ENCODE measurements at places on chromosomes 6 and 20.

GRCh38 chr6:168560126-168560525, 119.1 kb downstream of the SMOC2 start:
- DNase-seq, result no peak

GRCh38 chr20:25321262-25321831, 69.3 kb downstream of the ABHD12 start:
- peak; percentile 39 for DNase-seq

DNA sequence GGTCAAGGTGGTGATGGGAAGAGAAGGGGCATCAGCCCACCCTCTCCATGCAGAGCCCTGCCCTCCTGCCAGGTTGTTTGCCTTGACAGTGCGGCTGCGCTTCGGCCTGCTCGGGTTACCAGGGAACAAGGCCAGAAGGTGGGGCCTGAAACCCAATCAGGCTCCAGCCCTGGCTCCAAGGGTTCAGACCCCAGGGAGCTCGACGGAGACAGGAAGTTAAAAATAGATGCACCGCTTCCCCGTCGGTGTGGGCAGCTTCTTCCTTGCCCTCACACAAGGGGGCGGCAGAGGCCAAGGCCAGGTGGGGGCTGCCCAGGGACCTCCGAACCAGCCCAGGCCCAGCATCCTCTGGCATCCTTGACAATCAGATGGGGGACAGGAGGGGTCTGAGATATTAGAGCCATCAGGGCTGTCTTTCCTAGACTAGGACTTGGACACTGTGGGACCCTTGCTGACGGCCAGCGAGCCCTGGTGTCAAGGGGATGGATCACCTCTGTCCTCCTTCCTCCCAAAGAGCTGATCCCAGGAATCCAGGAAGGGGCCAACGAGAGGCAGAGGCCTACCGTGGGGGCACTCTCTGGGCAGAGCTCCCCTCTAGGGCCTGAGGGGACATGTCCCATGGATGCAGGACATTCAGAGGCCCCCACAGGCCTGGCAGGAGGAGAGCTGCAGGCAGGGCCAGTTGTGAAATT, 65.2 kb downstream of the RIPOR3 start:
- DNase-seq, result no peak

- no peak for DNase-seq
Measured at GRCh38 chr6:3707024-3707423, 44.5 kb downstream of the PXDC1 start.

DNA sequence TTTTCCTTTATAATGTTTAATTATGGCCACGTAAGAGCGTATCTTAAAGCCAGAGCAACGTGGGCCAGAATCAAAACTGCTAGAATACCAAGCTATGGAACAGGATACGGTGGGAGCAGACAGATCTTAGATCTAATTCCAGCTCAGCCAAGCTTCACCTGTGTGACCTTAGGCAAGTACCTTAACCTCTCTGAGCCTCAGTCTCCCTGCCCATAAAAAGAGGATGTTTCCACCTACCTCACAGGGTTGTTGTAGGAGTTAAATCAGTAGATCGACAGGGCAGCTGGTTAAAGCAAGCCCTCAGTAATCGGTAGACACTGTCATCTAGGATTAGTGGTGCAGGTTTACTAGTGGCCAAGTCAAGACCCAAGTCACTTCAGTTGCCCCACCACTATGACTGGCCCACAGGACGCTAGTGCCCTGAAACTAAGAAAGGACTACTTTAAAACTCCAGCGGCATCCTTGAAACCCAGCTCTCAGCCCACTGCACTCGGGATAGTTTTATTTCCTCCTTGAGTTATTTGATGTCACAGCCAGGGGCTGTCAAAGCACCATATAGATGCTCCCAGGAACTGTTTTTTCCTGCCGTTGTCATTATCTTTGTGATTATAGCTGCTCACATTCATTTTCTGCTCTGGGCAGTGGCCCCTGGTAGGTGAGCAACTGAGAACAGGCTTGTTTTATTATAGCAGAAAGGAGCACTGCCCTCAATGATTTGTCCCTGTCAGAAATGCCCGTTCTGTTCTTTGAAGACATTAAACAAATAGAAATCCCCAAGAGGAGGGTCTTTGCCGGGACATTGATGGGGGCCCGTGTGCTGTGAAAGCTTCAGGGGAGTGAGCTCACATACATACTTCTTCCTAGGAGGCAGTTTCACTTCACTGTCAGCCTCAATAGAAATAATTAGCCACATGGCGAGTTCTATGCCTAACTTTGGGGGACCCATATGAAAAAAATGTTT, 63.1 kb downstream of the ISM1 start:
- DNase-seq, result no peak

DNA sequence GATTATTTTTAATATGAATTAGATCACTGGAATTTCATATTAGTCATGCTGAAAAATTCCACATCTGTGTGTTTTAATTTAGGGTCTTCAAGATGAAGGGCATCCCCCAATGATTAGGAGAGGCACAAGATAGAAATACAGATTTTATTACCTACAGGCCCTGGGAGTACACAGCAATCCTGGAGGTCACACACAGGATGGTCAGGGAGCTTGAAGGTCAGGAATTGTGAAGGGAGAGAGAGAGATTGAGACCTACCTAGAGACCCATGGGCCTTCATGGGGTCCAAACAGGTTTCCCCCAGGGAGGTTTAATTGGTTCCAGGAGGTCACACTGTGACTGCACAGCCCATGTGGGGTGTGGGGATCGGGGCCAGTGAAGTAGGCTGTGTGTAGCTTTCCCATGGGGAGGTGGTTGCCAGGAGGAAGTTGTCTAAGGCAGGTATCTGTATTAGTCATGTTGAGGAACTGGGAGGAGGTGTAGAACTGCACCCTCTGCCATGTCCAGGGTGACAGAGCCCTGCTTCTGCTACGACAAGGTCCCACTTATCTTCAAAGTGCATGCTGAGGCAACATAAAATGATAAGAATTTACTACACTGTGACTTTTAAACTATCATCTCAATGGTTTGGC, 18.3 kb downstream of the SNX9 start:
- DNase-seq, result no peak

DNA sequence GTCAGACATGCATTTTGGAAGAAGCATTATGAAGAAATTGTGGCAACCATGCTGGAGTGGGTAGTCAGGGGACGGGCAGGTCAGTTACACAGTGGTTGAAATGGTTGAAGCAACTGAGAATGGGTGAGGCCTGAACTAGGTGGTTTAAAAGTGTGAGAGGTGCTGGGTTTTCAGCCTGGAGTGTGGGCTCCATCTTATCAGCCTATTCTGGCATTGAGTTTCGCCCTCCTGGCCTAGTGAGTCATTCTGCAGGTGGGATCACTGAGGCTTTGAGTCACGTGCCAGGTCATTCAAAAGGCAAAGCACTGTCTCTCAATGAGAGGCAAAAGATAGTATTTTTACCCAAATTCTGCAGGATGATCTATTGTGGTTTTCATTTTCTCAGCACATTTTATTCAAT, 181.9 kb upstream of the CHD6 start:
- no peak for DNase-seq

DNA sequence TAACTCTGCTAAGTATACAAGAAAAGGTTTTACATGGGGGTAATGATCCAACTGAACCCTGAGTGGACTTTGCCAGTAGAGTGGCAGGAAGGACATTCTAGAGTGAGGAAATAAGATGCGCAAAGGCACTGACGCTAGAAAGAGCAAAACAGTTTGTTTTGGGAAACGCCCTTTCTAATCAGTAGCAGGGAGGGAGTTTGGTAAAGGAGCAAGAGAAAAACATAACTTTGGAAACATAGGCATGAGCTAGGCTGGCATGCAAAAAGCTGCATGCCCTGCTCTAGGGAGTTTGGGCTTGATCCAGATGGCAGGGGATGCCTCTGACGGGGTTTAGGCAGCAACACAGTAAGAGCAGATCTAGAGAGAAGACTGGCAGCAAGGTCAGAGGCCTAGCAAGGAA, 135.2 kb downstream of the DST start:
- DNase-seq, result no peak

- no peak for DNase-seq
Measured at GRCh38 chr20:45780159-45780558, 11.5 kb downstream of the WFDC3 start.

DNA sequence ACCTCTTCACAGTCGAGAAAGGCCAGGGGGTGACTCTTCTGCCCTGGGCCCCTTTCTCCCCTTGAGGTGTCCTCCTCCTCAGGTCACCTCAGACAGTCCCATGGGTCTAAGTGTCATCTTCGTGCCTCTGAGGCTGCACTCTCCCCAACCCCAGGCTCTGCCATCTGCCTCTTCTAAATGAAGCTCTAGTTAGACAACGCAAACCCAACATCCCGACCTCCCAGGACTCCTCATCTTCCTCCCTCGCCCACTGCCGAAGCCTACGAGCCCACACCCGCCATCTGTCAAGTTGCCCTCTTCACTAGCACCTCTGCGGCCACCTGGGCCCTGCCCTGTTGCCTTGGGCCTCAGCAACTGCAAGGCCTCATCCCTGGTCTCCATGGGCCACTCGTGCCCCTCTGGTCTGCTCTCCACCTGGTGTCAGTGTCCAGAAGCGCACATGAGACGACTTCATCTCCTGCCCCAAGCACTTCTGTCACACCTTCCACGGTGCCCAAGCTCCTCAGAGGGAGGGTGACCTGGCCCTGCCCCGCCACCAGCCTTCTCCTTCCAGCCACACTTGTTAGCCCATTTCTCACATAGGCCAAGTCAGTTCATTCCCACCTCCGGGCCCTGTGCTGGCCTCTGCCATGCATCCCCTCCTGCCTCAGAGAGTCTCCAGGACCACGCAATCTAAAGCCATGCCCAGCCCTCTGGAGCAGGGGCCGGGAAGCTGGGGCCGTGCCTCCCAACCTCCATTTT, 53.8 kb downstream of the RRBP1 start:
- DNase-seq, result no peak

DNA sequence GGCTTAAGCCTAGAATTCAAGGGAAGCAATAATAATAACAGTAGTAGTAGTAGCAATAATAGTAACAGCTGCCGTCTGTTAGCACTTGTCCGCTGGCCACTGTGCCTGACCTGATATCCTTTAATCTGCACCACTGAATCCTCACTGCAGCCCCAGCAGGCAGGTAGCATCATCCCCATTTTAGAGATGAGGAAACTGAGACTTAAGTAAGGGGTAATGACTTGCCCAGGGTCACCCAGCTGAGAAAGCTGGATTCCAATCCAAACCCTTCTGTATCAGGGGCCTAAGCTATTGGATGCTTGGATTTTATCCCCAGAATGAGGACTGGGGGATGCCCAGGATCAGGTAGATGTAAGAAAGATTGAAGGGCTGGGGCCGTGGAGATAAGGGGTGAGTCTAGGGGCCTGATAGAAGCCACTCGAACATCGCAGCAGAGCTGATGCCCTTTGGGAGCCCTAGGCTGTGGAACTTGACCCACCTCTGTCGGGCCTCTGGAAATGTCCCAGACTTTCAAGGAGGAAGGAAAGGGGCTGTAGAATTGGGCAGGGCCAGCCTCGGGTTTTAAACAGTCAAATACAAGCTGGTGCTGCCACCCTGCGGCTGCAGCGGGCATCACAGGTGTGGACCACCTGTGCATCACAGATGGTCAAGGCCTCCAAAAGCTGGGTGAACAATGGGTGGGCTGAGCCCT, 102.1 kb upstream of the MYL9 start:
- DNase-seq, result peak; percentile 49

GRCh38 chr6:129273161-129273560, 390.2 kb downstream of the LAMA2 start:
- no peak for DNase-seq

GRCh38 chr20:42595625-42596024, 594.1 kb downstream of the PTPRT start:
- no peak for DNase-seq

DNA sequence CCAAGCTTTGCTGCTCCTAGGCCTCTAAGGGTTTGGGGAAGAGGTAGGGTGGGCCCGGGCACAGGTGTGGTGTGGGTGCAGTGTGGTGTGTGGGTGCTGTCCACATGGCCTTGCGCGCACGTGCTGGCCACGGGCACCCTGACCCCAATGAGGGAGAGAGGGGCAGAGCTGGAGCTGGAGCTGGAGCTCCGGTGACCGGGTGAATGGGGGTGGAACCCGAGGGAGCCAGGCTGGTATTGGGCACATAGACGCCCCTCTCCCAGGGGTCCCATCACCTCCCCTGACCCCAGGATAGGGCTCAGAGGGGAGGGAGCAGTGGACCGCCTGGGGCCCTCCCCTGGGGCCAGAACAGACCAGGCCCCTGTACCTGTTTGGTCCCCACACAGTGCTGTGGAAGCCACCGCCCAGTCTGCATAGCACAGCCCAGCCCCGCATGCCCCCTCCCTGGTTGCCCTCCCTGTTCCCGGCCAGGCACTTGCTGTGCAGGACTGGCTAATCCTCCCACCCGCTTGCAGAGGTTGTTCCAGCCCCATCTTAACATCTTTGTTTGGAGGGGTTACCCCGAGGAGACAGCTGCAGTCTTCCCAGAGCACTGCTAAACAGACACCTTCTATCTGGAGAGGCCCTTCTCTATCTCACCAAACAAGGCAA, 984 bp downstream of the ADAM33 start:
- DNase-seq, result no peak

- no peak for DNase-seq
Measured at GRCh38 chr20:42093542-42094440, 475.6 kb upstream of the CHD6 start.

DNA sequence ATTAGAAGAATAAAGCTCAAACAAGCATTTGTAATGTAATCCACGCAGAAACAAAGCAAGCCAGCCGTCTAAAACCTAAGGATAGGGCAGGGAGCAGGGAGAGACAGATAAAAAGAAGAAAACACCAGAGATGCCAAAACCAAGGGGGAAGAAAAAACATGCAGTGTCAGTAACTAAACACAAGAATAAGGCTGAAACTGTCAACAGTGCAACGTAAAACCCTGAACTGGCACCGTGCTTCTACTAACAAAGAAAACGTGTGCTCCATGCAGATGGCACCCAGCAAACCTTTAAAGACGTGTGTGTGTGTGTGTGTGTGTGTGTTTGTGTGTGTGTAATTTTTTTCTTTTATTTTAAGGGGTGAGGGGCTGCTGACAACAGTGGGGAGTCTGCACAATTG, 88.4 kb upstream of the TAB2 start:
- no peak for DNase-seq

GRCh38 chr6:93550551-93551276, 131.4 kb upstream of the EPHA7 start:
- DNase-seq, result no peak

DNA sequence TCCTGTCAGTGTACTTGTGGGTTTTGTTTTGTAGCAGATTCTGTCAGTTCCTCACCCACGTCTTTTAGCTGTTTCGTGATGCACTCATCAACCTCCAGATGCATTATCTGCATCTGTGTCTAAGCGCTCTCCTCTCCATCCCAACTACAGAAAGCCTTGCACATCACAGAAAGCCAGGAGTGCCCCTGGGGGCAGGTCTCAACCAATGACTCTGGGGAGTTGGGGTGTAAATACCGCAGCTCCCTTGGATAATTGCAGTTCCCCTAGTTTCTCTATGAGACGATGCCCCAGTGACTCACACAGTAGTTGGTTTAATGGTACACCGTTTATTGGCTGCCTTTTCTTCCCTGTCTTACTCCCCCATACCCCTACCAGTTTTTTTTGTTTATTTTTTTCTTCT, 158.1 kb downstream of the SOX4 start:
- DNase-seq, result peak; percentile 41

- DNase-seq, result no peak
Measured at GRCh38 chr20:58584881-58585752, 66.0 kb upstream of the STX16 start.

Data from T-helper 2 cell treated with Interferon-gamma antibody and Interleukin-4, amounts not matched to agents 5 μg/mL and 100 μg/mL, for 36 hours (primary cell).